Kidney epithelial cell (primary cell): ENCODE measurements at places on chromosomes 2 and 18.
A peak's percentile ranks its signal among the peaks of the same experiment; 100 is the strongest.

DNA sequence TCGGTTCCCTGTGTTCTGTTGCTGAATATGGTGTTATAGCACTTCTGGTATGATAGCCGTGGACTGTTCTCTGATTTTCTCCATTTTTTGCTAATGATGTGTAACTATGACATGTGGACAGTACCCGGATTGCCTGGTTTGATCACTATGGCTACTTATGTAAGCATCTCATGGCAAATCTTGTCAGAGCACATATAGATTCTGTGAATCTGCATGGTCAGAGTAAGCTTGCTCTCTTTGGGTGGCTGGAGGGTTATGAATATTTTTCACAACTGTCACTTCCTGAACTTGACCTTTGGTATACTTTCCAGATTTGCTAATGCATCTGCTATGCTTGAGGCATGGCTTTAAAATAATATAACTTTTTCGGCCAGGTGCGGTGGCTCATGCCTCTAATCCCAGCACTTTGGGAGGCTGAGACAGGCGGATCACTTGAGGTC is 36.8 kb upstream of the ATP8B1 start:
- DNase-seq: no peak

- DNase-seq: no peak
Measured at GRCh38 chr18:35059280-35059927, 18.2 kb downstream of the MAPRE2 start.

DNA sequence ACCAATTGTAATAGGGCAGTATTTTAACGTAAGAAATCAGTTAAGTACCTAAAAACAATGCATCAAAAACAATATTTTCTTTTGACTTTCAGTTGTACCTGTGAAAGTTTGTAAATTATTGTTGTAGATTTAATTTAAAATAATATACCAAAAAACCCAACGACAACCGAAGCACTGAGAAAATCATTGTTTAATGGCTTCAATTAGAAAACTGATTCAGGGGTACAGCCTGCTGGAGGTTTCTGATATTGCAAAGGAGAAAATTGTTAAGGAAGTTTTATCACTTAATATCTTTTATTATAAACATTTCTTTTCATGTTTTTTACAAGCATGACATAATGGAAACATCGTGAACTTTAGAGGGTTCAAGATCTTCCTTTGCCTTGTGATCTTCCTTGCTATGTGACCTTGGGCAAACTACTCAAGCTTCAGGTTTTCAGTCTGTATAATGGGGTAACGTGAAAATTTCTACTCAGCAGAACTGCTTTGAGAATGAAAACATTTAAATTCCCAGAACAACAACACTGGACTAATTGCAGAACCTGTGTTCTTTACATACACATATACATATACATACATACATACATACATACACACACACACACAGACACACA is 76.3 kb upstream of the GLS start:
- DNase-seq: no peak

DNA sequence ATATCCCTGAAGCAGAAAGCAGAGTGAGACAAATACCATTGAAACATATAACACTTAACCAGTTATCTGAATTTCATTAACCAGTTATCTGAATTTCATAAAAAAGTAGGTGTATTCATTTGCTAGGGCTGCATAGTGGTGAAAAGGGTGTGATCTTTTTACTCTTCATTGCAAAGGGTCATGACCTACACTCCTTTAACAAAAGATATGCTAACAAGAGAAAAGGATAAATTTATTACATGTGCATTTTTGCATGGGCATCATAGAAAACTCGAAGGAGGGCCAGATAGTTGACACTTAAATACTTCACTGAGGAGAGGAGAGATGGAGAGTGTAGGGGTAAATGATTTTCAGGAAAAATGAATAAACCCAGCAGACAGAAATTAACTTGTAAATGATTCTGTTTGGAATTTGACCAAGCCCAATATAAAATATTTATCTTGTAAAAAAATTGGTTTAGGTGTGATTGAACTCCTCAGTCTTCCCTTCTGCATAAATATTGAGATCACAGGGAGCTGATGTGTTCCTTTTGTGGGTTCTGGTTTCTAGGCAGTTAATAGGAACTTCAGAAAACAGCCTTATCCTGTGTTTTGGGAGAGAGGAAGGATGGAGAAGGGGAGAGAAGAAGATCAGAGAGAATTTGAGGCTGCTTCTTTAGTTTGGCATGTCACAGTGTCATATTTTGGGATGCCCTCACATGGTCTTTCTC is 372.5 kb upstream of the SYT4 start:
- no peak for DNase-seq

DNA sequence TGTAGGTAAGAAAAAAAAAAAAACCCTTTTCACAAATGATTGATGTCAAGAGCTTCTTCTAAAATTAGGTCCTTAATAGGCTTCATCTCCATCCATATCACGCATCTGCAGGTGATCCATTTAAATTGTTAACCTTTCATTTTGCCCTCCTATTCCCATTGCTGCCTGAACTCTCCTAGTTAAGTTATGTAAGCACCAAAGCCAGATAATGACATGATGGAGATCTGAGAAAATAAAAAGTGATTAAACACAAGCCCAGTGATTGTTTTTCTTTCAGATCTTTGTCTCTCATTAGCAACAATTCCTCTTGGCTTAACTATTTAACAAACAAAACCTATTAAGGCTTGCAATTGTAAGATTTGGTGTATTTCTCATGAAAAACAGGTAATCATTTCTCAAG is 20.0 kb downstream of the LANCL1 start:
- no peak for DNase-seq

DNA sequence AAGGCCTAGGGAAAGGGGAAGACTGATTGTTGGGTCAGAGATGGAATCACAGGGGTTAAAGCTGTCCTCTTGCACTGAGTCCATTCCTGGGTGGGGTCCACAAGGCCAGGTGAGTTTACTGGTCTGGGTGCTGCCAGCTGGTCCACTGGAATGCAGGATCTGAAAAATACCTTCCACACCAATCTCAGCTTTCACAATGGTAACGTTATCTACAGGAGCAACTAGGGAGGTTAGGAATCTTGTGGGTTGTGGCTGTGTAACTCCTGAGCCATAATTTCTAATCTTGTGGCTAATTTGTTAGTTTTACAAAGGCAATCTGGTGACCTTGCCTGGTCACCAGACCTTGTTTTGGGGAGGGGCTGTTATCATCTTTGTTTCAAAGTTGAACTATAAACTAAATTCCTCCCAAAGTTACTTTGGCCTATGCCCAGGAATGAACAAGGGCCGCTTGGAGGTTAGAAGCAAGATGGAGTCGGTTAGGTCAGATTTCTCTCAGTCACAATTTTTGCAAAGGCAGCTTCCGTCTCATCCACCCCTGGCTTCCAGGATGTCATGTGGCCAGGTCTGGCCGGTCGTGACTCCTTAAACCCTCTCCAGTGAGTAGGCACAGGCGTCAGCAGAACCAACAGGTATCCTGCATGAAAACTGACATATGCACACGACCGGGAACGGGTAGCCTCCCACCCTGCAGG is 123.3 kb upstream of the SH3BP4 start:
- no peak for DNase-seq

DNA sequence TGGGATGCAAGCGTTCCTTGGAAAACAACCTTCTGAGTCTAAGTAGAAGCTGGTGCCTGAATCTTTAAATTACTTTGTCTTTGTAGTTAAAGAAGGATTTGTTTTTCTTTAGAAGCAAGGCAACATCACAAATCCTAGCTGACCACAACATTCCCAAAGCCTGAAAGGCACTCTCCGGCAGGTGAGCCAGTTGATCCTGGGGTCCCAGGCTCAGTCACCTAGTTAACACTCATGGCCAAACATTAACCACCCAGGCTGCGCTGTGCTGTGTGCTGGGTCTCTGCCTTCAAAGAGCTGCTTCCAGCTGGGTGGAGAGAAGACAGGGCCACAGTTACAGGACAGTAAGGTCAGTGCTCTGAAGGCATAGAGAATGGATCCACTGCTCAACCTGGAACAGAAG is 120.0 kb upstream of the TRIB2 start:
- no peak for DNase-seq

- no peak for DNase-seq
Measured at GRCh38 chr2:217286833-217287232, 427.0 kb upstream of the TNP1 start.

DNA sequence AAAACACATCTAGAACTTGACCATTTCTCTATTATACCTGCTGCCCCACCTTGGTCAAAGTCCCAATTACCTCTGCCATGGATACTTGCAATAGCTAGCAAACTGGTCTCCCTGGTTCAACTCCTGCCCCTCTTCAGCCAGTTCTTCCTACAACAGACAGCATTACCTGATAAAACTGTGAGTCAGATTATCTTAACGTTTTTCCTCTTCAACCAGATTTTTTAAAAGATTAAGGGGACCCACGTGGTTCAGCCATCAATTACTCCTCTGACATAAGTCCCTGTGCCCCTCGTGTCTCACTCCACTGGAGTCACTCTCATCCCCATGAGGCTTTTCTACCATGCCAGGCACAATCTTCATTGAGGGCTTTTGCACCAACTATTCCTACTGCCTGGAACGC is 5.3 kb upstream of the ARHGAP15 start:
- DNase-seq: no peak

DNA sequence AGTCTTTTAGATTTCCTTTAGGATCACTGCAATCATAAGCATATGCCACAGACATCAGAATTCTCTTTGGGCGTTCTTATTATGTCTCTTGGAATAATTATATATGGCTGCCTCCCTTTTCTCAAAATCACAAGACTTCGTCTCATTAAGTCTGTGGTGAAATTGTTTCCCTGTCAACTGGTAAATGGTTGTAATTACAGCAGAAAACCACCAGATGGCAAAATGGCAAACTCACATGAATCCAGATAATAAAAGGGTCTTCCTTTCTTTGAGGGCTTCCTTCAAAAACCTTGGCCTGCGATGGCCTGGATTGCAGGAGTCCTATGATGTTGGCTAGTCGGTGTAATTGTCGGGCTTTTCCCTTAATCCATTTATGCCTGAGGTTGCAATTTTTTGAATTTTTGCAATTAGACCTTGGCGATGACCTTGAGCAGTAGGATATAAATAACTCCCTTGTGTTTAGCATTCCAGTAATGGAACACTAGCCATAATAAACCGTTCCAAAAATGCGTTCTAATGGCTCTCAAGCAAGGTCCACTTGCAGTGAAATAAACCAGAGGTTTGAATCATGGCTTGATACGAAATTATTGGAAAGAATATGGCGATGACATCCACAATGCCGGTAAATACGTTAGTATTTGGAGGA is 656.4 kb downstream of the MBD2 start:
- DNase-seq: no peak

DNA sequence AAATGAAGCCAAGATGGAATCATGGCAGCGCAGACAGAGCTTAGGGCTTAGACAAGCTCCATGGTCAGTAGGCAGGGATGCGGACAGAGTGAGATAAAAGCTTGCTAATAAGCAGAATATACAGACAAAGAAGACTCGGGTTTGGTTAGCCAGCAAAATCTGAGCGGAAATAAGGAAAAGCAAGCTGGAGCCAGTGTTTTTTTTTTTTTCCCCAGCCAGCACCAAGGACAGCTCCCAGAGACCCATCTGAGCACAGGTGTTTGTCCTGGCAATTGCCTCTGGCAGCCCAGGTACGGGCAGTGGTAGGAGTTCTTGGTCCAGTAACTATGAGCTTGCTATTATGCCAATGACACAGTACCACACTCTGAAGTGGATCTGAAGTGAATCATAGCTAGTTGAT is 187.6 kb downstream of the ADCYAP1 start:
- DNase-seq: no peak

DNA sequence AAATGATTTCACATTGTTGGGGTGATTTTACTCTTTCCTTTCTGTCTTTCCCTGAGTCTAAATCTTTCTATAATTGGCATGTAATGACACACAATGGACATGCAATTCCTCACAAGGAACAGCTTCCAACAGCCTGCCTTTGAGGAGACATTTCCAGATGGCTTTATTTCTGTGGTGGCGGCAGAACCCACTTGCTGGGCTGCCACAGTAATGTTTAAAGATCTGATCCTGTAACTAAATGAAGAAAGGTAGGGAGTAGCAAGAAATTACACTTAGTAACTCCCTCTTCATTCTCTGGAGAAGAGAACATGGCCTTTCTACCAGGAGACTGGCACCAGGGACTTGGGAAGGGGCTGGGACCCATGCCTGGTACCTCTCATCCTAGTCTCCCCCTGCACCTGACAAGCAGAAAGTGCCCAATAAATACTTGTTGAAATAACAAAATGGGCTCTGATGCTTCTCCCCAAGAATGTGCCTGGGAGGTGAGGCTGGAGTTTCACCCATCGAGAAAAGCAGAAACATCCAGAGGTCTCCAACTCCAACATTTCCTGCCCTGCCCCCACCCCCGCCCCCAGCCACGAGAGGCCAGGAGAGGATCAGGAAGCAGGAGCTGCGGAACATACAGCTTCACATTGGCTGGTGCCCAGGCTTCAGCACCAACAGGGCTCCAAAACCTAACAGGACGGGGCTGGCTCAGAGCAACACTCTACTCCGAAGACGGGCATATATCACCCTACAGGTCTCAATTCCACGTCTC is 92.1 kb downstream of the PXDN start:
- DNase-seq: no peak

- no peak for DNase-seq
Measured at GRCh38 chr2:124919296-124919695, 894.2 kb downstream of the CNTNAP5 start.

DNA sequence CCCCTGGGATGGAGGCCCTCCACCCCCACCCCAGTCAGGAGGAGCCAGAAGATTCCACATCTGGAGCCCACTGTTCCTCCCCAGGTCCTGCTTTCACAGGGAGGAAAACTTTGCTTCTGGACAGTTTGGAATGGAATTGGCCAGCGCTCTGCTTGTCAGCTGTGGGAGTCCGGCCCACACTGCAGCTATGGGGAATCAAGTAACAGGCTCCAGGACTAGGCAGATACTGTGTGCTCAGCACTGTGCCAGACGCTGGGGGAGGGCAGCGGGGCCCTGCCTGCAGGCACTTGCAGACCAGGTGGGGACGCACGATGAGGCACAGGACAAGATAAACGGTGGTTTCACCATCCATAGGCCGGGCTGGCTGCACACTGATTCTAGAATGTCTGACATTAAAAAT is 114.0 kb downstream of the STPG4 start:
- DNase-seq: no peak

DNA sequence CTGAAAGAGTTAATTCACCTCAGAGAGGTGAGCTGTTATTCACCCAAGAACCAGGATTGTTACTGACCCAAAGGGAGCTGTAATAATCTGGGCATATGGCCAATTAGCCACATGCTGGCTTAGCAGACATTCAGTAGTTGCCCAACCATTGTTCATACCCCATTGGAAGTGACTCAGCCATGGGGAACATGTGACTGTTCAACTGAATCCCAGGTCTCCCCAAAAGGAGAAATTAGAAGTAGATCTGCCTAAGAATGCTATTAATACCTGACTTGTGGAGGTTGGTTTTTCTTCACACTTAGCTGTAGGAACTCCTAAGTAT is 272.6 kb upstream of the UBE2E3 start:
- peak; percentile 95 for DNase-seq
